ENCODE measurements at places on chromosomes 11 and 22.
A peak's percentile ranks its signal among the peaks of the same experiment; 100 is the strongest.

DNA sequence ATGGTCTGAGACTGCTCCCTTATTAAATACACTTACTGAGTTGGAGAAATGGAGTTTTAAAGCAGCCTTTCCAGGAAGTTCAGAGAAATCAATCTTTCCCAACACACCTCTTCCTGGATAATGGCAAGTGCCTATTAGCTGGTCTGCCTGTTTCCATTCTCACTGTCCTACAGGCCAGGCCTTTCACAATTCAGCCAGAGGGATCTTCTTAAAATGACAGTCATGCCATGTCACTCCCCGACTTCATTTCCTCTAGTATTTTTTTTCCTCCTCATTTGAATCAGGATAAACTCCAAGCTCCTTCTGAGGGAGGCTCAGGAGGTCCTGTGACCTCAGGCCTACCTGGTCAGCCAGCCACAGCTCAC lies 62.6 kb downstream of the FDX1 start:
- no peak for DNase-seq

DNA sequence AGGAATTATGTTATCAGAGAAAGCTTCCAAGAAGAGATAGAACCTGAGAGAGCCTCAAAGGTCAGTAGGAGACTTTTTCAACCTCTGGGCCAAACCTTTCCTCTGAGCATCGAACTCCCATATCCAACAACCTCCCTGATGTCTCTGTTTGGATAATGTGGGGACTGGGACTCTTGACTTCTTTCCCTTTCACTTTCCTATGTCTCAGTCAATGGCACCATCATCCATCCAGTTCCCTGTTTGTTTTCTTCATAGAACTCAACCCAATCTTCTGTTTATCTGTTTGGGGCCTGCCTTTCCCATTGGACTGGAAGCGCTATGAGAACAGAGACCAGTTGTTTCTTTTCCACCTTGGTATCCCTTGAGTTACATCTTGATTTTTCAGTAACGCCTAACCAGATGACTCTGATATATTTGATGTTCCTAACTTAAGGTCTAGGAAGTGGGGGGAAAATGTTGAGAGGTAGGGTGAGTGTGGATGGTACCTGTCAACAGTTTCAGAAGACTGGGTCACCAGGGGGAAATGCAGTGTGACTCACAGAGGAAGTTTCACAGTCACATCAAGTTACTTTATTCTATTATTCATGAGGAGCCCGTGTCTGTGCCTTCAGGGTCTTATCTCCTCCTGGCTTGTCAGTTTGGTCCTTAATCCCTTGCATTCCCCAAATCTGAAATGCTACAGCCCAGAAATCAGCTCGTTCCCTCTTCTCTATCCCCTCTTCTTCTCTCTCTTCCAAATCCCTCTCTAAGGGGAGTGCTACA lies 4.5 kb upstream of the KCNE3 start:
- DNase-seq: no peak

GRCh38 chr11:110525883-110526282 lies 96.1 kb downstream of the FDX1 start:
- DNase-seq: no peak

GRCh38 chr11:36404831-36405230 lies 105.2 kb downstream of the TRAF6 start:
- DNase-seq: no peak

DNA sequence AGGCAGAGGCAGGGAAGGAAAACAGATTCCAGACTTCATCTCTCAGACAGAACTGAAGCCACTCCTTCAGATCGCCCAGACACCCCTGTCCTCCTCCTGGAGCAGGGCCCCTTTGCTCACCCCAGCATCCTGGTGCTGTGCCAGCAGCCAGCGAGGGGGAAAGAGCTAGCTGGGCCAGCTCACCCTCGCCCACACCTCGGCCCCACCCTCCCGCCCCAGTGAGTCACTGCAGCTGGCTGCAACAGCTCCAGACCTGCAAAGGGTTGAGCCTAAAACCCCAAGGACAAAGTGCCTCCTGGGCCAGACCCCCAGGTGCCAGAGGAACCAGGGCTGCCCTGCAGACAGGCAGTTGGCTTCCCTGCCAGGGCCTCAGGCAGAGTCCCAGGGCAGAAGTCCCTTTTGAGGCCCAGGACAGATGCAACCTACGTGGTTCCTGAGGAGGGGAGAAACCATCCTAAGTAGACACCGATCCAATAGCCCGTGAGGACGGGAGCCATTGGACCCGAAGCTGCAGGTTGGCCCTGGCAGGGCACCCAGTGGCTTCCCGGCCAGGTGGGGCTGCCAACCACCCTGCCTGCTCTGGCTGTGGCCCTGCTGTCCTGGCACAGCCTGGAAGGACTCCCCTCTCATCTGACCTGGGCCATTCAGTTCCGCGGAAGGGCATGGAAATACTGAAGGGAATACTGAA lies 7.2 kb downstream of the AHNAK start:
- peak; percentile 76 for DNase-seq

DNA sequence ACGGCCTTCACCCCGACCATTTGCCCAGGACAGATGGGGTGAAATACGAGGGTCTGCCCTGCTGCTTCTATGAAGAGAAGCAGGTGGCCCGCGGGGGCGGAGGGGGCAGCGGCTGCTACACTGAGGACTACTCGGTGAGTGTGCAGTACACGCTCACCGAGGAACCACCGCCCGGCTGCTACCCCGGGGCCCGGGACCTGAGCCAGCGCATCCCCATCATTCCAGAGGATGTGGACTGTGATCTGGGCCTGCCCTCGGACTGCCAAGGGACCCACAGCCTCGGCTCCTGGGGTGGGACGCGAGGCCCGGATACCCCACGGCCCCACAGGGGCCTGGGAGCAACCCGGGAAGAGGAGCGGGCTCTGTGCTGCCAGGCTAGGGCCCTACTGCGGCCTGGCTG lies 11.2 kb downstream of the C22orf31 start:
- DNase-seq: no peak

GRCh38 chr11:41720761-41721160 lies 261.3 kb upstream of the LRRC4C start:
- no peak for DNase-seq

DNA sequence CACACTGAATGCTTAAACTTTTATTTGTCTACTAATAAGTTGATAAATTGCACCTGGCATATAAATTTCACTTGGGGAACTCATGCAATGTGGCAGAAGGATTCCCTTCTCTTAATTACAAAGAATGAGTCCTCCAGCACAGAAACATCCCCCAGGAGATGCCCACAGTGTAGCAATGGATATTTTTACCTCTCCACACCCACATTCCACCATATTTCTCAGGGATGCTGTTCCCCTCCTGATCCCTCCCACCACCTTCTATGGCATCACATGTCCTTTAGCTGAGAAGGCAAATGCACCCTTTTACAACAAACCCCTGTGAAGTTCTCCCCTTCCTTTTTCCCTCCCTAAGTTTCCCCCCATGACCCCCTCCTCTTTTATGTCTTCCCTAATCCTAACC lies 56.1 kb upstream of the UBASH3B start:
- no peak for DNase-seq

- DNase-seq: no peak
Observed at GRCh38 chr22:46553189-46553588, 15.8 kb upstream of the CELSR1 start.

GRCh38 chr11:110478410-110478809 lies 48.7 kb downstream of the FDX1 start:
- DNase-seq: no peak

GRCh38 chr11:109075976-109076375 lies 346.0 kb upstream of the C11orf87 start:
- DNase-seq: no peak

GRCh38 chr11:120125024-120125423 lies 12.9 kb downstream of the TRIM29 start:
- DNase-seq: peak; percentile 76

- DNase-seq: no peak
Observed at GRCh38 chr22:41429232-41429950, 17.2 kb downstream of the TOB2 start.

DNA sequence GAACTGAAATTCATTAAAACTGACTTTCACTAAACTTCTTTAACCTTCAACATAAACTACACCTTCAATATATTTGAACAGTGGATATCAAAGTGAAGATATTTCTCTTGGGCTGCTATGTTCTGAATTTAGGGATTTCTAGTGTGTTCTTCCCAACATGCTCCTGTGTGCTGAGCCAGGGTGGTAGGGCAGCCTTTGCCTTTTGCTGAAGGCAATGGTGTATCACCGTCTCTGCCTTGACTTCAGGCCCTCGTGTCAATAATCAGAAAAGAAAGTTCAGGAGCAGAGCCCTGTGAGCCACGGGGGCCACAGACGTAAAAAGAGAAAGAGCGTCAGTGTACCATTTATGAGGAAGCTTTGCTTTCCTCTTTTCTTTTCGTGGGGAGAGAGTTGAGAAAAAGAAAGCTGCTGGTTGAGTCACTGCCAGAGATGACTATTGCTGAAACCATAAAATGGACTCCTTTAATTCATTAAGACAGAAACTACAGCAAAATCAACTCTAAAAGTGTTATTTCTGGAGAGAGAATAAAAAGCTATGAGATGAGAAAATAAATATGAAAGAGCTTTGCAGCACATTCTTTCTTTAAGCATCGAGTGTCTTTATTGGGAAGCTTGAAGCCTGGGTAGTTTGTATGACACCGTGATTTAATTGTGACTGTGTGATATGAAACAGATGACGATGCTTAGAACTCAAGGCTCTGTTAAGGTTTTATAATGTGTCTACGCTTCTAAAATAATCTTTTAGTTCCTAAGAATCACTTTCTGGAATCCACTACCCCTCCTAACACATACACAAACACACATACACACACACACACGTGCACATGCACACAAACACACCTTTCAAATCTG lies 271.8 kb upstream of the MTNR1B start:
- no peak for DNase-seq

DNA sequence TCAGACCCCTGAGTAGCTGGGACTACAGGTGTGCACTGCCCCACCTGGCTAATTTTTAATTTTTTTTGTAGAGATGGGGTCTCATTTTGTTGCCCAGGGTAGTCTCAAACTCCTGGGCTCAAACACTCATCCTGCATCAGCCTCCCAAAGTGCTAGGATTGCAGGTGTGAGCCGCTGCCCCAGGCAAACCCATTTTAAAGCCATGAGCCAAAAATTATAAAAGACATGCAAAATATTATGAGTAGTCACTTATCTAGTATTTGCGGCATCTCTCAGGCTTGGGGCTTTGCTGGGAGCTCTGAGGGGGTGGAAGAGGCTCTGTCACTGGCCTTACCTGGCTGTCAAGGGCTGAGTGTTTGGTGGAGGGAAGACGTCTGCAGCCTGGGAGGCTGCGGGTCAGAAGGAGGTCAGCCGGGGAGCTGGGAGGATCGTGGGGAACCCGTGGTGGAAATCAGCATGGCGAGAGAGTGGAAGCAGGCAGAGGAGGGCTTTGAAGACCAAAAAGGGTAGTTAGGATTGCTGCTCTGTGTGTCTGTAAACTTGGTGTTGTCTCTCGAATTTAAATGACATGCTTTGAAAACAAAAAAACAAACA lies 69.1 kb upstream of the PARVG start:
- no peak for DNase-seq
